ENCODE measurements at places on chromosomes 1 and 21.

GRCh38 chr1:166843322-166843721, 4.0 kb downstream of the POGK start:
- no peak for DNase-seq

DNA sequence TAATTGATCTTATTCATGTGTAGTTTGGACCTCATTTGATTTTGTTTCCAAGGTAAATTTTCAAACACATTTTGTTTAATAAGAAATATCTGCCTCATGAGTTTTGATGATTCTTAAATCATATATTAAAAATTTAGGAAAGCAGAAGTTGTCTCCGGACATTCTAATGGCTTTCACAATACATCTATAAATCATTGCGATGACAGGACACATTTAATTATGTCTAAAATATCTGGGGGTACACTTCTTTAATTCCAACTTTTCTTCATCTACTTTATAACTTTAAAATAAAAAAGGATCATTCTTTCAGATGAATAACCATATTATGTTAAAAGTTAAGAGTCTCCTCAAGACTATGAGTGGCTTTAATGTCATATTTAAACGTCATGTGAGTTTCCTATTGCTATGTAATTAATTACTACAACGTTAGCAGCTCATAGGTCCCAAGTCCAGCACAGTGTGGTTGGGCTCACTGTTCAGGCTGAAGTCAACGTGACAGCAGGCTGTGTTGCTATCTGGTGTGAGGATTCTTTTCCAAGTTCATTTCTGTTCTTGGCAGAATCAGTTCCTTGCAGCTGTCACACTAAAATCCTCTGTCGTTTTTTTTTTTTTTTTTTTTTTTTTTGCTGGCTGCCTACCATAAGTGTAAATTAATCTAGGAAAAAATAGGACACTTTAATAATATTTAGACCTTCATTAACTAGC, 893.5 kb downstream of the LTN1 start:
- no peak for DNase-seq

- DNase-seq = no peak
These were observed 1274.0 kb downstream of the AMY1C start for GRCh38 chr1:105023719-105024118.

- no peak for DNase-seq
These were observed 129.0 kb downstream of the APP start for GRCh38 chr21:26041431-26042180.

- no peak for DNase-seq
These were observed 16.9 kb downstream of the MTF2 start for GRCh38 chr1:93095804-93096585.

GRCh38 chr1:151840421-151840820, 801 bp upstream of the C2CD4D start:
- DNase-seq = no peak
